ENCODE measurements at places on chromosomes 12 and 14.

GRCh38 chr14:81464253-81465002, 64.3 kb upstream of the STON2 start:
- peak; percentile 44 for DNase-seq

GRCh38 chr12:19220852-19221466, 91.4 kb downstream of the PLEKHA5 start:
- no peak for DNase-seq

DNA sequence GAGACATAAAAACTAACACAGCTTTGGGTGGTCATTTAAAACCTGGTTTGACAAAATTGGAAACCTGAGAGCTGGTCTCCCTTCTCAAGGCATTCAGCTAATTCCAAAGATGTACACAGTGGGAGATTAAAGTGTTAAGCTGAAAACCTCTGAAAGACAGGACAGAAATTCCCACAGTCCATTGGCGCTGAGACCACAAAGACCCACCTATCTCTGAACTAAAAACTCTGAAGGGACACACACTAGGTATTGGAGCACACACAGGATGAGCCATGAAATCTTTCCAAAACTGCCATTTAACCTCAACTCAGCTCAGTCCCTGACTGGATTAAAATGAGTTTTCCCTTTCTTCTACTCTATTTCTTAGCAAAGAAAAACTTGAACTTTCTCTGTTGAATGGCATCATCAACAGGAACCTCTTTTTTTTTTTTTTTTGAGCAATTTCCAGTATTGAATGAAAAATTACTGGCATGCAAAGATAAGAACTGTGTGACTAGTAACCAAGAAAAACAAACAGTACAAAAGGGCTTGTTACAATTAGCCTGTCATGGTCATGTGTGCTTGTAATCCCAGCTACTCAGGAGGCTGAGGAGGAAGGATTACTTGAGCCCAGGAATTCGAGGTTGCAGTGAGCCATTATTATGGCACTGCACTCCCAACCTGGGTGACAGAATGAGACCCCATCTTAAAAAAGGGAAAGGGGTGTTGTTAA, 82.4 kb downstream of the IPO8 start:
- no peak for DNase-seq

GRCh38 chr14:69667938-69668335, 56.5 kb downstream of the SUSD6 start:
- no peak for DNase-seq

GRCh38 chr14:89814126-89814525, 140.4 kb downstream of the EFCAB11 start:
- no peak for DNase-seq

DNA sequence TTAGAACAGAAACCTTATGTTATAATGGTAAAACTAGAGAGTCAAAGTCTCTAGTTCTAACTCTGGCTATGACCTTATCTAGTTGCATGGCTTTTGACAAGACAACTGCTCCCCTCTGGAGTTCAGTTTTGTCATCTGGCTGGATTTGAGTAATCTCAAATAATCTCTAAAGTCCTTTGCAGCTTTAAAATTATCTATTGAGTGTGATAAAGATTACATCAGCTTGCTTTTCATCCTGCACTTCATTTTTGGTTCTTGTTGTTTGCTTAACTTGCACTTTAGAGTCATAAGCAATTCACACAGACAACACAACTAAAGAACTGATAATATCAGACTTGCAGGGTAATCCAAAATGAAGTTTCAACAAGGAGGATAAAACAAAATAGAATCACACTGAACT, 2.3 kb downstream of the AKAP5 start:
- no peak for DNase-seq

DNA sequence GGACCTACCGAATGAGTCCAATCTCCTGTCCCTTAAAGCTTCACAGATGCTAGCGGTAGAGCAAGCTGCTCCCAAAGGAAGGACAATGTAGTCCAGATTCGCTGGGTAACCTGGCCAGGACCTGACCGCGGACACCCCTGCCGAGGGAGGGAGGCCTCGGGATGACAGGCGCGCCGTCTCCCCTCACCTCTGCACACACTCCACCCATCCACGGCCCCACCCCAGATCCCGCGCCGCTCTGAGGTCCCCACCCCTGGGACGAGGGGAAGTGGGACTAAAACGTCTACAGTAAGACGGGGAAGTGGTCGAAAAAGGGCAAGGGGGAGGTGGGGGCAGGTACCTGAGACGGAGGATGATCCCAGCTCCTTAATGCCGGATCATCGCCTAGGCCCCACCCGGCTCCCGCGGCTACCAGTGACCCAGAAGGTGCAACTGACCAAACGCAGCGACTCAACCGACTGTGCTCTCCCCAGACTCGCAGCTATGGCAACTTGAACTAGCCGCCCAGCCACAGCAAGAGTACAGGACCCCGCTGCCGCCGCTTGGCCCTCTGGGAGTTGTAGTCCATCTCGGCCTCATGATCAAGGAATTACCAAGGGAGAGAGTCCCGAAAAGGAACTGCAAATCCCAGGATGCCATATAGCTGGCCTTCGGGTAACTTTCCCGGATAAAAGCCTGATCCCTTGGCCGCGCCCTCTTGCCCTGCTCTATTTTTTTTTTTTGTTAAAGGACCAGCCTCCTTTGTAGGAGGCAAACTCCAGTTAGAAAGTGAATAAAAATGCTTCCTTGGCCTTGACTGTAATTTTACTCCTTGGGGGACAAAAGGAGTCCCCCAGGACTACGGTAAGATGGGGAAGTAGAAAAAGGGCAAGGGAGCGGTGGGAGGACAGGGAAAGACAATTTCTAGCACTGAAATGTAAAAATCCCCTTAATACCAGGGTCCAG, at the start of gene CEP128:
CEP128 (minus strand) TSS at position 498 of the 945 bp plus-strand sequence.
- peak; percentile 89 for DNase-seq

- DNase-seq = no peak
These were observed 65.8 kb downstream of the RESF1 start for GRCh38 chr12:32024884-32025592.

DNA sequence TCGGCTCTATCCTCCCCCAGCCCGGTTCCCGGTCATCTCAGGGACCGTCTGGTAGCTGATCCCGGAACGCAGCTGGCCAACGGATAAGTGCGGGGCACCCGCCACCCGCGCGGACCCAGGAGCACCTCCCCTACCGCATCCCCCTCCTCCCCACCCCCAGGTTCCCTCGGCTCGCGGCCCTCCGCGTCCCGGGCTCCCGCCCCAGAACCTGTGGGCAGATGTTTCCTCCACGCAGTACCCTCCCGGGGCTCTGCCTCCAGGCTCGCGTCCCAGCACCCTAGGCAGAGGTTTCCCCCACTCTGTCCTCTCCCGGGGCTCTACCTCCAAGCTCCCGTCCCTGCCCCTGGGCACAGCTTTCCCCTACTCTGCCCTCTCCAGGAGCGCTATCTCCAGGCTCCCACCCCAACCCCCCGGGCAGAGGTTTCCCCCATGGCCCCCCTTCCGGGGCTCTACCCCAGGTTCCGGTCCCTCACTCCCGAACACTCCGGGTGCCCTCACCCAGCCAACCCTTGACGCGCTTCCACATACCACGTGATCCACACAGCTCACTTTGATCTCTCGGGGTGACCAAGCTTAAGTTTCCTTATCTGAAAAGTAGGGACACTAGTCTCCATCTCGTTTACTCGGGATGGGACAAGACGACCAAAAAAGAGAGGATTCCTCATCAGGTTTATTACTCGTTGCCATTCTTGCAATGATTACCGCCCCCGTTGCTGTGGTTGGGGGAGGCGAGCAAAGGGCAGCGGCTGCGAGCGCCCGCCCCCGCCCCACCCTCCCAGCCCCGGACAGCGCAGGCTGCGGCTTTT, at the start of gene CCDC38:
CCDC38 (minus strand) TSS at position 91 of the 806 bp plus-strand sequence. CDS start 6,105 bp downstream, outside the sequence.
- DNase-seq = peak; percentile 83

DNA sequence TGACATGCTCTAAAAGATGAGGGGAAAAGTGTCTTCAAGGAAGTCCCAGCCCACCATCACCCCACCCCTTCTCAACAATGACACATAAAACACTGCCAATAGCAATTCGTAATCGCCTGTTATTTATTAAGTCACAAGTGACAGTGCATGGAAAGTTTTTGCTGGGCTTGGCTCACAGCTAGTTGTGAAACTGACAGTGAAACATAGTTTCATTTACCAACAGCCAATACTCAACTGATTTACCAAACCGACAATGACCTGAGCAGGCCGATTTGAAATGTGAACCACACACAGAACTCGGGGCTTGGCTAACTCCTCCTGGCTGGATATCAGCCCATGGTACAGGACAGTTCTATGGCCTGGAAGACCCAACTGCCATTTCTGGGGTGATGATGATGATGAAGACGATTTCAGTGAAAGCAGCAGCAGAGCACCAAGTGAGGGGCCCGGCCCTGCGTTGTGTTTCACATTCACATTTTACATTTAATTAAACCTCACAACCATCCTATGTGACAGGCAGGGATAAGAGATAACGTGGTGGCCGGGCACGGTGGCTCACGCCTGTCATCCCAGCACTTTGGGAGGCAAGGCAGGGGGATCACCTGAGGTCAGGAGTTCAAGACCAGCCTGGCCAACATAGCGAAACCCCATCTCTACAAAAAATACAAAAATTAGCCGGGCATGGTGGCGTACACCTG, 42.7 kb downstream of the CAMKK2 start:
- DNase-seq = no peak

DNA sequence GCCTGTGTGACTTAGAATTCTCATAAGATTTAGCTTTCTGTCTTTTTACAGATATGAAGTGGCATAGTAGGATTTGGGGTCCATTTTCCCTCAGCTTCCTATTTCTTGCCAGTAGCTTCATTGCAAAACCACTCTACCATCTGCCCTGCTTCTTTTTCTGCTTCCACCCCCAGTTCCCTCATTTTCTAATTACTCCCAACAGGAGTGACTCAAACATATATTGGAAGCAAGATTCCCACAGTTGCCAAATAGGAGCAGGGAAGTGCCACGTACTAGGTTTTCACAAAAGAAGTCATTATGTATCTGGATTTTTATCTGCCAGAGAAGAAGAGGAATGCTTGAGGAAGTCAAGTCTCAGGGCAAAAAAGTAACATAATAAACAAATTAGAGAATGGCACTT, 64.1 kb downstream of the ANO4 start:
- DNase-seq = no peak

DNA sequence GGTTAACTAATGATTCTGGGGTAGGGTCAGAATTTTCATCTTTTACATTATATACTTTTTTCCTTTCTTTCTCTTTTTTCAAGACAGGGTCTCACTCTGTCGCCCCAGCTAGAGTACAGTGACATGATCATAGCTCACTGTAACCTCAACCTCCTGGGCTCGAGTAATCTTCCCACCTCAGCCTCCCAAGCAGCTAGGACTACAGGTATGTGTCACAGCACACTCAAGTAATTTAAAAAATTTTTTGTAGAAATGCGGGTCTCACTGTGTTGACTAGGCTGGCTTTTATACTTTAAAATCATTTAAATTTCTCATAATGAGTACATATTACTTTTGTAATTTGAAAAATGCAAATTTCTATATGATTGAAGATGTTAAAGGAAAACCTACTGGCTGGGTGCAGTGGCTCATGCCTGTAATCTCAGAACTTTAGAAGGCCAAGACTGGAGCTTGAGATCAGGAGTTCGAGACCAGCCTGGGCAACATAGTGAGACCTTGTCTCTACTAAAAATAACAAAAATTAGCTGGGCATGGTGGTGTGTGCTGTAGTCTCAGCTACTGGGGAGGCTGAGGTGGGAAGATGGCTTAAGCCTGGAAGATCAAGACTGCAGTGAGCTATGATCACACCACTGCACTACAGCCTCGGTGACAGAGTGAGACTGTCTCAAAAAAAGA, 25.7 kb downstream of the R3HDM2 start:
- no peak for DNase-seq

DNA sequence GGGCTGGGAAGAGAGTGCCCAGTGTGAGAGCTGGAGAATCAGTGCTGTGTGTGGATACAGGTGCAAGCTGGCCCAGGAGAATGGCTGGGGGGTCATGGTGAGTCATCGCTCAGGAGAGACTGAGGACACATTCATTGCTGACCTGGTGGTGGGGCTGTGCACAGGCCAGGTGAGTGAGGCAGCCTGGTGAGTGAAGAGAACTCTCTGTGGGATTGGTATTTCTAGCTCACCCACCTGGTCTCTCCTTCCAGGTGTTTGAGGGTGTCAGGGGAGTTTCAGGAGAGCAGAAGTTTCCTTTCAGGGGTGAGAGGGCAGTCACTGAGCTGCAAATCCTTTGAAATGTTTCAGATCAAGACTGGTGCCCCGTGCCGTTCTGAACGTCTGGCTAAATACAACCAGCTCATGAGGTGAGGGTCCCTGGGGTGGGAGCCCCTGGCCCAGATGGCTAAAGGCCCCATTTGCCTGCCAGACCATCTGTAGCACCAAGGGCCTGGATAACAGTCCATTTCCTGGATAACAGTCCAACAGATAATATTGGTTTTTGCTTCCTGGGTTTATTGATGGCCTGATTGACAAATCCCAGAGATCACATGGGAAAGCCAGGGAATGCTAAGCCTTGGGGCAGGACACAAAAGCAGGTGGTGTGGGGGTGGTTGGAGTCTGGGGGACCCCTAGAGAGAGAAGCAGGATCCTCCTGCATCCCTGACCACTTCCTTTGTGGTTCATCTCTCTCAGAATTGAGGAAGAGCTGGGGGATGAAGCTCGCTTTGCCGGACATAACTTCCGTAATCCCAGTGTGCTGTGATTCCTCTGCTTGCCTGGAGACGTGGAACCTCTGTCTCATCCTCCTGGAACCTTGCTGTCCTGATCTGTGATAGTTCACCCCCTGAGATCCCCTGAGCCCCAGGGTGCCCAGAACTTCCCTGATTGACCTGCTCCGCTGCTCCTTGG, 5.5 kb upstream of the ATN1 start:
- DNase-seq = no peak

- DNase-seq = peak; percentile 35
These were observed 53.3 kb downstream of the RBM19 start for GRCh38 chr12:113912760-113913329.

GRCh38 chr14:64838656-64839055, 41.1 kb downstream of the SPTB start:
- no peak for DNase-seq

DNA sequence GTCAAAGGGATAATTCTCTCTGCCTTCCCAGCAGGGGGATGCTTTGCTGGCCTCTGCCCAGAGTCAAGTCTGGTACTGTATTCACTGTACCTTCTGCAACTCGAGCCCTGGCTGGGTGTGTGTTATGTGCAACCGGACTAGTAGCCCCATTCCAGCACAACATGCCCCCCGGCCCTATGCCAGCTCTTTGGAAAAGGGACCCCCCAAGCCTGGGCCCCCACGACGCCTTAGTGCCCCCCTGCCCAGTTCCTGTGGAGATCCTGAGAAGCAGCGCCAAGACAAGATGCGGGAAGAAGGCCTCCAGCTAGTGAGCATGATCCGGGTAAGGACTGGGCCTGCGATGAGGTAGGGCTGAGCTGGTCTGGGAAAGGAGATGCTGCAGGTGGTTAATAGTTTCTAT, 3.3 kb downstream of the RNF31 start:
- DNase-seq = no peak

DNA sequence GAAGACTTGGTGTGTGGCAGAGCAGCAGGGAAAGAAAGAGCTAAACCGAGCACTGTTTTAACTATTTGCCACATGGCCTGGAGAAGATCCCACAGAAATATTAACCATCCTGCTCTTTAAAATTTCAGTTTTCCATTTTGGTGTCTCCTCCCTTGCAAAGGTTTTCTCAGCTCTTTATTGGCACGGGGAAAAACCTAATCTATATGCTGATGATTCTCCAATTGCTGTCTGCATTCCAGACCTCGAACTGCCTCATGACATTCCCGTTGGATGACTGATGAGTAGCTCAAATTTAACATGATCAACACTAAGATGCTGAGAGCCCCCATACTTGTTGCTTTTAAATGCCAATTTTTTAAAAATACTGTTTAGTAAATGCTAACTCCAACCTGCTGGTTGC, 115.0 kb downstream of the EMP1 start:
- no peak for DNase-seq

GRCh38 chr12:122867691-122868461, 28.0 kb downstream of the VPS37B start:
- DNase-seq = no peak

Measured in CD4-positive, alpha-beta T cell treated with Interleukin-1 beta for 1 hour (primary cell).